ENCODE measurements at places on chromosomes 4 and X.
A peak's percentile ranks its signal among the peaks of the same experiment; 100 is the strongest.

DNA sequence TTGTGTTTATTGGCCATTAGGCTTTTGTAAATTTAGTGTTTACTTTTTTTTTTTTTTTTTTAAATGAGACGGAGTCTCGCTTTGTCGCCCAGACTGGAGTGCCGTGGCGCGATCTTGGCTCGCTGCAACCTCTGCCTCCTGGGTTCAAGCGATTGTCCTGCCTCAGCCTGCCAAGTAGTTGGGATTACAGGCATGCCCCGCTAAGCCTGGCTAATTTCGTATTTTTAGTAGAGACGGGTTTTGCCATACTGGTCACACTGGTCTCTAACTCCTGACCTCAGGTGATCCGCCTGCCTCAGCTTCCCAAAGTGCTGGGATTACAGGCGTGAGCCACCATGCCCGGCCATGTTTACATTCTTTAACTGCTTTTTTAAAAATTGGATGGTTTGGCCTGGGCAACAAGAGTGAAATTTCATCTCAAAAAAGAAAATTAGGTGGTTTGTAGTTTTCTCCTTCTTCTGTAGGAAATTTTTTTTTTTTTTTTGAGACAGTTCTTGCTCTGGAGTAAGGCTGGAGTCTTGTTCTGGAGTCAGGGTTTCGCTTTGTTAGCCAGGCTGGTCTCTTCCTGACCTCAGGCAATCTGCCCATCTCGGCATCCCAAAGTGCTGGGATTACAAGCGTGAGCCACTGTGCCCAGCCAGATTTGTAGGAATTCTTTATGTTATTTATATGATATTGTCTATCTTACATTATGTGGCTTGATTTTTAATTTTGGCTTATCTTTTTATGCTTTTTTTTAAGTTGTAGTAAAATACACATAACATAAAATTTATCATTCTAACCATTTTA lies 15.1 kb downstream of the UBE2K start:
- no peak for DNase-seq

GRCh38 chr4:6324461-6324998 lies 54.9 kb downstream of the WFS1 start:
- DNase-seq, result no peak

DNA sequence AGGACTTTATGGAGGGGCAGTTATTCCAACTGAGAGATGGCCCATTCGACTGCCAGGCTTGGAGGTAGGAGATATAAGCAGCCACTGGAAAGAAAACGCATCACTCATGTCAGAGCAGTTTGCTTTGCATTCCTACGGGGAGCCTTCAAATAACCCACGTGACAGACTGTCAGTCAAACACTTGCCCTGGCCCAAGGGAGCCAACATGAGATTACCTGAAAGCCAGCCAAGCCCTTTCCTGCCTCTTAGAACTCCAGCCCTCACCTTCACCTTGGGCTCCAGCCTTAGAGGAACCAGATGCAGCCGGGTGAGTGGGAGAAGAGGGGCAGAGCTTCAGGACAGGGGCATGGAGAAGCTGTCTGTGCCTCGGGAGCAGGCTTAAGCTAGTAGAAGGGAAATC lies 95.3 kb upstream of the CXCL13 start:
- no peak for DNase-seq

DNA sequence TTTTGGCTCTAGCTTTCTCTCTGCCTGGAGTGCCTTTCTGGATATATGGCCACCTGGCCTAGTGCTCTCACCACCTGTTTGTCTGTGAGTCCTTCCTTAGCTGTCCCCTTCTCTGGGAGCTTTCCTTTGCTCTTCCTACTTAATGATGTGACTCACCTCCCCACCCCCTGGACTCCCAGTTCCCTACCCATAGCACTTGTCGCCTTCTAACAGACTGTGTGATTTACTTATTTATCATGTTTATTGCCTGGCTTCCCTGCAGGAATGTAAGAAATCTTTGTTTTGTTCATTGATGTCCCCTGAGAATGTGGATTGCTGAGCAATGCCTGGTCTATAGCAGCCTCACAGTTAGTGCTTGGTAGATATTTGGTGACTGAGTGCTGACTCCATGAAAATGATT lies 18.9 kb downstream of the ADD1 start:
- DNase-seq, result peak; percentile 82

GRCh38 chrX:151458824-151459223 lies 61.8 kb downstream of the VMA21 start:
- DNase-seq, result no peak

DNA sequence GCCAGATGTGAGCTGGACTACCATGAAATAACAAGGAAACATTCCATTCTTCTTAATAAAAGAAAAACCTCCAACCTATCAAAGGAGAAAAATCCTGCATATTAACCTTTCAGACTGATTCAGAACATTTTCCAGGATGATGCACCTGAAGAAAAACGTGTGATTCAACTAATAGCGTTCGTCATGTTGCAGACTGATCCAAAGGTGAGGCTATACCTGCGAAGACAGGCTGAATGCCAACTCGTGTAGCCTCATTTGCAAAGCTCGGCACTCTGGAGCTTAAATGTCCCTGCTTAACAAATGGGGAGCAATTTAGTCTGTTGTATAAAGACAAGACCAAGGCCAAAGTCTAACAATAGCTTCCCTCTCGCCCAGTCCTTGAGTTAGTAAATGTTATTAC lies 172.0 kb upstream of the NOCT start:
- no peak for DNase-seq

- DNase-seq, result no peak
Measured at GRCh38 chr4:174483792-174484191, 38.5 kb downstream of the HPGD start.

Measured in AG08395 (cell line).